NCI-H345 (cell line): ENCODE measurements at places on chromosomes 16 and 17.
A peak's percentile ranks its signal among the peaks of the same experiment; 100 is the strongest.

DNA sequence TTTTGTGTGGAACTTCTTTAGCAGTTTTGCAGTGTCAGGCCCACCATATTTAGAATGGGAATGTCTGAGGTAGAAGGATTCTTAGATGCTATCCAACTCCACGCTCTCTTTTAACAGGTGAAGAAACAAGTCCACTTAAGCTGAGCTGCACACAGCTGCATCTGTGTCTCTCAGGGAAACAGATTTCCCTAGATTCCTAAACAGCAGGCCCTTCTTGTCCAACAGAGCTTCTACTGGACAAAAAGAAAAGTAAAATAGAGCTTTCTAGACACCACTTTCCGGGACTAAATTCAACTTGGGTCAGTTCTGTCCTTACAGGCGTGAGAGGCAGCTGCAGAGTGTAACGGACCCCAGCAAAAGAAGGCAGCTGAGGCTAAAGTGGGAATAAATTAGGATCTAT lies 51.7 kb downstream of the SNX11 start:
- DNase-seq: no peak

GRCh38 chr17:83119987-83120864 lies 40.8 kb downstream of the METRNL start:
- no peak for DNase-seq

DNA sequence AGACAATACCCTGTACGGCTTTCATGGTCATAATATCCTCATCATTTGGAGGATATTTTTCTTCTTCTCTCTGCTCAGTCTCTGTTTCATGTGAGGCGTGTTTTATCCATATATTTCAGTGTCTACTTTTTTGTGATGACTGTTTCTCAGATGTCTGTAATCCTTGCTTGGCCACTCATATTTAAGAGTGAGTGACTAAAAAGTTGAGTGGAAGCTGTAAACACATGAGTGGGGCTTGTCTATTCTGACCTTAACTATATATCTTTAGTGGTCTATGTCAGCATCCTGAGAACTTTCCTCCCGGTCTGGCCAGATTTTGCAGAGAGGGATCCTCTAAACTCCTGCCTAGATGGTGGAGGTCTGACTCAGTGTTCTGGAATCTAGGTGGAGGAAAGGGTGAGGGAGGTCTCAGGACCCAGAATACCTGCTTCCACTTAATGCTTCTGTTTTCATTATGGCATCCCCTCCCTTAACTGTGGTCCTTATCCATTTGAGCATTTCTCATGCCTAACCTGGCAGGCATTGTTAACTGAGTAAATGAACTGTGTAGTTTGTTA lies 6.0 kb downstream of the DDX19B start:
- no peak for DNase-seq

GRCh38 chr16:16933861-16934260 lies 536.9 kb downstream of the XYLT1 start:
- no peak for DNase-seq

DNA sequence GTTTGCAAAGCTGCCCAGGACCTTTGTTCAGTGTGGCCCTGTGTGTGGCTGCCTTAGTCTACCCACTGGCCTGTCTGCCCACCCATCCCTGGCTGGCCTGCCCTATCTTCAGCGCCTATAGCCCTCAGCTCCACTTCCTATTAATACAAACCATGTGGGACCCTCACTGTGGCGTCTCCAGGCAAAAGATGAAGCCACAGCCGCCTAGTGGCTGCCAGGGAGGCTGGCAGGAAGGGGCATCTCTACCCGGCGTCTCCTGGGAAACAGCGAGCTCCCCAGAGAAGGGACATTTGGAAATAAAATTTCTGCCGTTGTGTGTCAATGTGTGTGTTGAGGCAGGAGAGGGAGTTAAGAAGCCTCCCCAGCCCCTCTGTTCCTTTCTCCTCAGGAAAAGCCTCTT lies 31.5 kb downstream of the NEUROD2 start:
- peak; percentile 31 for DNase-seq

GRCh38 chr16:7513429-7513828 lies 180.8 kb downstream of the RBFOX1 start:
- no peak for DNase-seq

GRCh38 chr17:20721171-20721570 lies 141.6 kb downstream of the CDRT15L2 start:
- DNase-seq: no peak

- no peak for DNase-seq
These were observed 17.4 kb downstream of the ZNF469 start for GRCh38 chr16:88400186-88400585.

DNA sequence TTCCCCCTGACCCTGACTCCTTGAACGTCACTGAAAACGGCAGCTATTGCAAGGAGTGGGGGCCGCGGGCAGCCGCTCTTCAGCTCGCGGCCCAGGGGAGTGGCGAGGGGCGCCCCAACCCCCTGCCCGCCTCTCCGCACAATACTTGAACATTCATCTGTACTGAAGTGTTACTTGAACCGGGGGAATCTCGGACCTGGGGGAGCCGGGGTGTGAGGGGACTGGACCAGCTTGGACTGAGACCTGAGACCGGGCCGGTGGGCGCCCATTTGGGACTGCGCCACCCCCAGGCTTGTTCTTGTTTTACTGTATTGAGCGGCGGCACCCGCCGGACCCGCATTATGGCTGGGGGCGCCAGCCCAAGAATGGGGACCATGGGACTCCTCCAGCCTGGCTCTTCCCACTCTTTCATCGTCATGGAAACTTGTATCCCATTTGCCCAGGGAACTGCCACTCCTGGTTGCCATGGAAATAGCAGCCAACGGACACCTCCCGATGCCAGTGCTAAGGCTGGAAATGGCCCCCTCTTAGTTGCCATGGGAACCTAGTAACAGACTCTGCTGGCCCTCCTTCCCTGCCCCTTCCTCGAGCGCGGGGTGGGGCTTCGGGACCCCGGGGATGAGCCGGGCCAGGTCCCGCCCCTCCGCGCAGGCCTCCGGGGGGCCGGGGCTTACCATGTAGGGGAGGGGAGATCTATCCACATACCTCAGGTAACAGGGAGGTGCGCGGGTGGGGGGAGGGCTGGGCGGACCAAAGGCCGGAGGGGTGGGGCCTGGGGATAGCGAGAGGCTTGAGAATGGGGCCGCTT lies 805 bp upstream of the ORAI3 start:
- DNase-seq: peak; percentile 46

GRCh38 chr17:82302568-82302963 lies 14.8 kb downstream of the CD7 start:
- no peak for DNase-seq

DNA sequence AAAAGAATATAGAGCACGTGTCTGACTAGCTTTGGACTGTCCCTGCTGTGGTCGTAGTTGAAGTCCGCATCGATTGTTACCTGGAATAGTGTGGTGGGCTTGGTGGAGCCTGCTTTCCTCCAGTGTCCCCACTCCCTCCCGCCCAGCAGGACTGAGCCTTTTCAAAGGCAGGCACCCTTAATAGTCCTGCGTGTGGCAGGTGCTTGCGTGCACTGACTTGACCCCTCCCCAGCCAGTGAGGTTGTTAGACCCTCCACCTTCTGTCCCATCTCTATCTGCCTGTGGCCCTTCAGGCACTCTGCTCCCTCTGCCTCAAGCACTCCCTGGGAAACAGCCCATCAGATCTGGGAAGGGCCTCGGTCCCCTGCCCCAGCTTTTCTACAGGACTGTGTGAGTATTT lies 36.6 kb downstream of the TMEM11 start:
- no peak for DNase-seq

- DNase-seq: no peak
These were observed 51.2 kb upstream of the MED9 start for GRCh38 chr17:17425591-17425990.

DNA sequence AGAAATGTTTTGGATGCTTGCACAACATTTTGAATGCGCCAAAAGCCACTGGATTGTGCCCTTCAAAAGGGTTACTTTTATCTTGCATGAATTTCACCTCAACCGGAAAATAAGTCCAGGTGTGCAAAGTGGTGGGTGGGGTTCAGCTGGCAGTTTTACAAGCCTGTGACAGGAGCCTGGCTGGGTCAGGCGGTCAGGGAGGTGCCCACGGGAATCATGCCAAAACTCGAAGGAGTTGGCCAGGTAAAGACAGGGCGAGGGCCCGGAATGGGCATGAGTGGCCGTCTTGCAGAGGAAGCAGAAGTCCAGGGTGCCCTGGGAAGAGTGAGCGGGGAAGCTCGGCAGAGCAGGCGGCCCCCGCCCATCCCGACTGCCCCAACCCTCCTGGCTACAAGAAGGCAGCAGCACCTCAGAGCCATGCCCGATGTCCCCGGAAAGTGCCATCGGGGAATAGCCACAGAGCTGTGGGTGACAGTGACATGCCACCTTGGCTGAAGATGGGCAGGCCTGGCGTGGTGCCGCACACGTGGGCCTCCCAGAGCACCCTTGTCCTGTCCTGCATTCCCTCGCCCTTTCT lies 19.1 kb upstream of the CACNG1 start:
- DNase-seq: no peak

DNA sequence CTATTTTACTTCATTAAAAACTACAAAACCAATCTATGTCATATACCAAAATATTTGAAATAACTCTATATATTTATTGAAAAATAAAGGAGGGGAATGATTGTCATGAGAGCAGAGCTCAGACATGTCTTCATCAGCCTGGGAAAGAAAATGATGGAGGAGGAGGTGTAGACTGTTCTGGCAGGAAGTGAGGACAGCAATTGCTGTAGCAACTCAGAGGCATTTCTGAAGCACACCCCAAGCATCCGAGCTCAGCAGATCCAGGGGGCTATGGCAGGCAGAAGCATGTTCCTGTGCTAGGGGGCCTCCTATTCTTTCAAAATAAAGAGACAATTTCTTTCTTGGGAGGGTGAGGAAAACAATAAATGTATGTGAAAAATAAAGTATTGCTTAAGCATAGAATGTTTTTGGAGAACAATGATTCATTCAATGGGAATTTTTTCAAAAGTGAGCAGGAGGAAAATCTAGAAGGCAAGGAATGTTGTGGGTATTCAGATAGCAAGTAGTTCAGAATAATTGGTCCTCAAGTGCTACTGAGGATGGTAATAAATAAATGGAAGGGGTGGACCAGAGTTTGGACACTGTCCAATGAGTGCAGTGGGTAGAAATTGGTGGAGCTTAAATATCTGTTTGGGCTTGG lies 383.4 kb downstream of the CDH11 start:
- DNase-seq: no peak

DNA sequence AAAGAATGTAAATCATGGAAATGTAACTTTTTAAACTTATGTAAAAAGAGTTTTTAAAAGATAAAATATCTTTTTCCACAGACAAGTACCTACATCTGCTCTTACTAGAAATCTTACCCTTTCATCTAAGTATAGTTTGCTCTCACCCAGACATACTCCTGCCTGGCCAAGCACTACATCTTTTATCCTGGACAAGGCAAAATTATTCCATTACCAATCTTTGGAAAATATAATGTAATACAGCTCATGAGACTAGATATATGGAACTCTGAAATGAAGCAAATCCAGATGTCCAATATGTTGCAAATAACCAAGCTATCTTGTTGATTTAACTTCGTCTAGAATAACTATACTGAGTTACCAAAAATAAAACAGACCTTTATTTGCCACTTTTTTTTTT lies 50.0 kb downstream of the VMP1 start:
- DNase-seq: no peak

DNA sequence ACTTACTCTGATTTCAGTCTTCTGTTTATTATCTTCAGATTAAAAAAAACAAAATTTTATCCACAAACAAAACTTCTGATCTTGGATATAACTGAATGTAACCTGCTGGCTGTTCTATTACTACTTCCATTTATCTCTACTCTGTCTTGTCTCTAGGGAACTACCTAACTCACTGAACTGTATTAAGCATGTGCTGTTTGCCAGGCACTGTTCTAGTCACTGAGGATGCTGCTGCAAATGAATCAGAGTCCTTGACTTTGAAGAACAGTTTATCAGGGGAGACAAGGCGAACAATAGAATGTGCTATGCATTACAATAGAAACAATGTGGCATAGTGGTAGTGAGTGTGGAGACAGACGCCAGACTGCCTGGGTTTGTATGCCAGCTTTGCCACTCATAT lies 2.3 kb upstream of the ANKRD40 start:
- DNase-seq: no peak

DNA sequence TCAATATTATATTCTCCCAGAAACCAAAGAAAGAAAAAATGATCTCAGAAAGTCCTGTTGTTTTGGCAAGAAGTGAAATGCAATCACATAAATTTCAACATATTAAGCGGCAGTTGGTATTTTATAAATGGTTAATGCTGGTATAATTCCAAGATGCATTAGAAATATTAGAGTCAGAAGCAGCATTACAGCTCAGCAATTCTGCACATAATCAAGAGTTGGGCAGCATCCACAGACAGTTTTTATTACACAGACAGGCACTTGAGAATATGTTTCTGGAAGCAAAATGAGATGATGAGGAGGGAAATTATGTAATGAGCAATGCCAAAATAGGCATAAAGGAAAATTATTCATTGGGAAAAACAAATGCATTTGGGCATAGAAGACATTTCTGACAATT lies 148.1 kb downstream of the KCNJ2 start:
- DNase-seq: no peak

- DNase-seq: no peak
These were observed 3.7 kb downstream of the SPPL2C start for GRCh38 chr17:45848405-45848804.

- peak; percentile 75 for DNase-seq
These were observed 38.0 kb downstream of the CUEDC1 start for GRCh38 chr17:57916925-57917858.

DNA sequence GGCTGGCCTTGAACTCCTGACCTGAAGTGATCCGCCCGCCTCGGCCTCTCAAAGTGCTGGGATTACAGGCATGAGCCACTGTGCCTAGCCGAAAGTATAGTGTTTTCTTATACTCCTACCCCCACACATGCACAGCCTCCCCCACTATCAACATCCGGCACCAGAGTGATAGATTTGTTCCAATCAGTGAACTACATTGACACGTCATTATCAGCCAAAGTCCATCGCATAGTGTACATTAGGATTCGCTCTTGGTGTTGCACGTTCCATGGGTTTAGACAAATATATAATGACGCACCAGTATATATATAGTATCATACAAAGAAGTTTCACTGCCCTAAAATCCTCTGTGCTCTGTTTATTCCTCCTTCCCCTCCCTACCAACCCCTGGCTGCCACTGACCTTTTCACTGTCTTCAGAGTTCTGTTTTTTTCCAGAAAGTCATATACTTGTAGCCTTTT lies 11.9 kb upstream of the TM4SF5 start:
- no peak for DNase-seq

GRCh38 chr16:24776501-24777220 lies 47.2 kb downstream of the TNRC6A start:
- no peak for DNase-seq

DNA sequence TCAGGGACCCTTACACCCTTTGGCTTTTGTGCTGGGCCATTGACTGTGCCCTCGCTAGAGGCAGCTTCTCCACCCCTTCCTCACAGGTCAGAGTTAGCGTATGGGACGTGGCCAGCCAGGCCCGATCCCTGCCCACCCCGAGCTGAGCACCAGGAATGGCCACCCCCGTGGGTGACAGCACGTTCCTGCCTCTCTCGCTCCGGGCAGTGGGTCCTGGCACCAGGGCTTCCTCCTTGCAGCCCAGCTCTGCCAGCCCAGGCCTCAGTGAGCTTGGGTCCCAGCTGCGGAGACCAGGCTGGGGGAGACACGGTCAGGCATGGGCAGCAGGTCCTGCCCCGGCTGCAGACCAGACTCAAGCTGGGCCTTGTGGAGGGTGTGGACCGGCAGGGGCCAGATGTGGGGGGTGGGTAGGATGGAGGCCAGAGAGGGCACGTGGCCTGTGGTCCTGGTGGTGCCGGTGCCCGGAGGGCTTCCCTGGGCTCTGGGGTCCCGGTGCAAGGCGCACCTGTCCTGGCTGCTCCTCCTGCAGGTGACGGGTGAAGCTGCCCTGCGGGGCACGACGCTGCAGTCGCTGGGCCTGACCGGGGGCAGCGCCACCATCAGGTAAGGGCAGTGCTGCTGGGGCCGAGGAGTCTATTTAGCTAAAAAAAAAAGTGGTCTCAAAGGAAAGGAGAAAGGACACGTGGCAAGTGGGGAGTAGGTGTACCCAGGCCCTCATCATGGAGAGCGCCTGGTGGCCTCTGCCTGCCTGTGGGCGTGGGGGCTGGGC lies 18.2 kb downstream of the ASPSCR1 start:
- DNase-seq: no peak
